Omental fat pad (tissue), 4 donors: ENCODE measurements at places on chromosomes 2 and 18.

GRCh38 chr2:130864830-130865800 lies 28.4 kb downstream of the ARHGEF4 start:
- DNase-seq = no peak

DNA sequence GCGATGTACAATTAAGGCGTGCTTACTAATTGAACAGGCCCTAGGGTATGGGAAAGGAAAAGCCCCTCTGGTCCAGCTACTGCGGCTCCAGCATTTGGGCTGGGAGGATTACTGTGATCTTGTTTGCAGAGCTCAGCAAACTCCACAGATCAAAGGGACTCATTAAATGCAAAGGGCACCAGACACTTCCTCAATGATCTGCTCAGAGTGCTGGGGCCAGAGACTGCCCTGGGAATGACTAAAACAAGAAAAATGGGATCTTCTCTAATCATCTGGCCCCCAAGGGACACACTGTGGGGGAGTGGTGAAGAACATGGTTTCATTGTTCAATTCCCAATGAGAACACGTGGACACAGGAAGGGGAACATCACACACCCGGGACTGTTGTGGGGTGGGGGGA lies 85.0 kb downstream of the MARCHF4 start:
- no peak for DNase-seq

DNA sequence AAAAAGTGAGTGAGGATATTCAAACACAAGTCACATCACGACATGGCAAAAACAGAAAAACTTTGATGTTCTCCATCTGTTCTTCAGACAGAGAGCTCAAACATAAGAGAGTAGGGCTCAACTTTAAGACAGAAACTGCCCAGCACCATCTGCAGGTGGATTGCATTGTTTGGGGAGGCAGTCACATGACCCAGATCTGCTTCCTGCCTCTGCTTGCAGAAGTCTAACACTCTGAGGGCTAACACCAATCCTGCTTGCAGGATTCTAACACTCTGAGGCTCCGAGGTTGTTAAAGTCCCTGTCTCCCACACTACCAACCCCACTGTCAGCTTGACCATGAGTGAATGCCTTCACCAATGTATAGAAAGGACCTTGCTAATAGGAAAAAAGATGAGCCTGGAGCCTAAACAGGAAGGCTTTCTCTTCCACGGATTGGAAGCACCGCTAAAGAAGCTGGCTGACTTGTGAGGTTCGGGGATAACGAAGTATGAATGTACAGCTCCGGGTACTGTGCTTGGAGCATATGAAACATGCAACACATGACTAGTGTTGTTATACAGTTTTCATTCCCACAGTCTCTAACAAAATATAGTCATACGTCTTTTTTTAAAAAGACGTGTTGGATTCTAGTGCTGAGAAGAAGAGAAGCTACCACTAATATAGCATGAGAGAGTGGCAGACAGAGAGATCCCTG lies 176.6 kb upstream of the CREB1 start:
- DNase-seq = no peak

- no peak for DNase-seq
Observed at GRCh38 chr18:75114231-75114764, 94.6 kb downstream of the PTGR3 start.

DNA sequence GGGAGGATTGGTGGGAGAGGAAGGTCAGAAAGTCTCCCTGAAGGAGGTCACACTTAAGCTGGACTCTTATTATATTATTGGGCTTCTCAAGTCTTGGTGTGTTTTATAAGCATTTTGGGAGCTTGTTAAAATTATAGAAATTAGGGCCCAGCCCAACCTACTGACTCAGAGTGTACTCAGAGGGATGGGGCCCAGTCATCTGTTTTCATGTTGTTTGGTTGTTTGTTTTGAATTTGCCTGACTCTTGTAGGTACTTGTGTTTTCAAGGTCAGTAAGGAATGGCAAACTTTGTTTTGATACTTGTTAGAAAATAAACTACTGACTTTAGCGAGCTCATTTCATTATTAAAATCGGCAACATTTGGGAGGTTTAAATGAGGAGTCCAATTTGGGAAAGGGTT lies 152.0 kb downstream of the INSIG2 start:
- DNase-seq = no peak

GRCh38 chr2:218145124-218145523 lies 19.3 kb downstream of the CXCR2 start:
- no peak for DNase-seq

DNA sequence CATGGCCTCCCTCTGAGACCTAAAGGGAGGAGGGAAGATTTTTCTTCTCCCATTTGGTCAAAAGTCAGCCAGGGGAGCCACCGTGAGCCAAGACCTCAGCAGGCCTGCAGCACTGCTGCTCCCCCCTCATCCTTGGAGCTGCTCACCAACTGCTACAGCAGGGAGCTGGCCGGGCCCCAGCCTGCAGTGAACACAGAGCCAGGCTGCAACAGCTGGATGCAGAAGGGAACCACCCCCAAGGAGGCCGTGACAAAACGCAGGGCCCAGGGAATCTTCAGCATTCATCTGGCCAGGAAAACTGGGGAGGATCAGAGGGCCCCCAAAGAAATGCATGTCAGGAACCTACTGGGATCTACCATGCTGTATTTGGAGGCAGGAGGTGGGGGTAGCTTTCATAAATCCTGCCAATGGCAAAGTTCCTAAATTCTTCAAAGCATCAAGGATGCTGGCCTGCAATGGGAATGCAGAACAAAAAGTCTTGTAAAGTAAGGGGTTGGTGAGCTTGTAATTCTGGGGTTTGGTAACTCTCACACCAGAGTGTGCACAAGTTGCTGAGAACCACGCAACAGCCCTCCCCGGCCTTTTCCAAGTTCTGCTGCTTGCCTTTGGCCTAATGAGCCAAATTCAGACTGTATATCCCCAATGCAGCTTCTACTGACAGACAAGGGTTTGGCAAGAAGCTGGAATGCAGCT lies 61.0 kb downstream of the CACNB4 start:
- DNase-seq = no peak
